ENCODE measurements at places on chromosomes 6 and 20. TPM values are rescaled to one million over a fixed set of nuclear protein-coding genes. Genes with fewer than 3 reads are reported as not detected.

DNA sequence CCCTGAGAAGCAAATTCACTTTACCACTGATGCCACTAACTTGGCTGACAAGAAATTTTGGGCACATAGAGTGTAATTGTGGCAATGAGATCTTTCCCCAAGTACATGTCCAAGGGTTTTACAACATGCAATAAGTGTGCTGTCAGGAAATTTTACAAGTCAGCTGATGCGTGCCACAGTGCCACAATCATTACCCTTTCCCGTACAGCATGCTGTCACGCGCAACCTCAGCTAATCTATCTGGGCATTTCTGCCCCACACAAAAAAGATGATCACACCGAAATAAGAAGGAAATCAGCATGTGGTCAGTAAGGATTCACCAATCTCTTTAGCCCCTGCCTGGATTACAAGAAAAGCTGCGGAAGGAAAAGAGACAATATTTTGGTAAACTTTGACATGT, 163.6 kb upstream of the PREP start:
- no peaks in the 10 kb centered on the region for H3K4me1 ChIP-seq
- H3K27ac ChIP-seq: no peak overlapping the region
- no peaks in the 10 kb centered on the region for H3K27me3 ChIP-seq
- no peak for DNase-seq

DNA sequence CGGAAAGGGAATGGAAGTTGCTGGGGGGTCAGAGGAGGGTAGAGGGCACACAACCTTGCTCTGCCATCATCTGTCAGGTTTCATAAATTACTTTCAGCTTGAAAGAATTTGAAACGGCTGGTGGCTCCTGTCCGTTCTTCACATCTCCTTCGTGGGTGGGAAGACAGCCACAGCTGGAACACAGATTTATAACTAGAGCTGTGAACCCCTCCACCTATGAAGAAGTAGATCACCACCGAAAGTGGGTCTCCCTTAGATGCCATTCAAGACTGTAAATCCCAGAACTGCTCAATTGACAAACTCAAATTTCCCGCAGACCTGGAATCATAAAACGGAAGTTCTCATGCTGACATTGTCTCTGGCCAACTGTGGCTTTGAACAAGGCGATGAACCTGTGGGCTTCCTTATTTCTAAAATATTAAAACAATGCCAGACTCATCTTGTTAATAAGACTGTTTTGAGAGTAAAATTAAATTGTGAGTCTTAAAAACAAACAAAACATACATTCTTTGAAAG, 65.3 kb downstream of the BTBD3 start:
- no peak for DNase-seq
- H3K36me3 ChIP-seq: no peaks in the 10 kb centered on the region
- peaks cover 4% of the 10 kb centered on the region for H3K4me1 ChIP-seq
- H3K27ac ChIP-seq: no peak overlapping the region
- no peak overlapping the region for H3K4me3 ChIP-seq

DNA sequence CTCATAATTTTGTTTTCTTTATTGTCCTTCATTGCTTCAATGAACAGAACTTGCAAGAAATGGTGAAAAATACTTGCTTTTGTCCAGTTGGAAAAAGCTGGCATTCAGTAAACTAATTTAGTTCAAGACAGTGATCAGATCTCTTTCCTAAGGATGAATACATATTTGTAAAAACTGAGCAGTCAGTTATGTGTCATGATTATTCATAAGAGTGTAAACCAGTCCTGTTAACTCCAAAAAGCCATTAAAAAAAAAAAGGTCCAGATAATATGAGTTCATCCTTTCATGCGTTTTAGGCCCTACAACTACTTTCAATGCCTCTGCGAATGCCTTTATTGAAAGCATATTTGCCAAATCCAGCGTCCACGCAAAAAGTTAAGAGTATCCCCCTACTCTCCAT, 609 bp downstream of the PGM3 start:
- peaks cover 3% of the 10 kb centered on the region for H3K36me3 ChIP-seq
- H3K27me3 ChIP-seq: no peaks in the 10 kb centered on the region
- peak overlapping the region; percentile 79 for H3K27ac ChIP-seq
- peaks cover 15% of the 10 kb centered on the region for H3K4me1 ChIP-seq

The ADGB gene
- total RNA-seq: 6.6 TPM

The SLCO4A1 gene
- 2.8 TPM for total RNA-seq

The HLA-C gene
- 24.9 TPM for total RNA-seq
